Left renal pelvis (tissue), 4 donors: ENCODE measurements at places on chromosomes 6 and 20.

DNA sequence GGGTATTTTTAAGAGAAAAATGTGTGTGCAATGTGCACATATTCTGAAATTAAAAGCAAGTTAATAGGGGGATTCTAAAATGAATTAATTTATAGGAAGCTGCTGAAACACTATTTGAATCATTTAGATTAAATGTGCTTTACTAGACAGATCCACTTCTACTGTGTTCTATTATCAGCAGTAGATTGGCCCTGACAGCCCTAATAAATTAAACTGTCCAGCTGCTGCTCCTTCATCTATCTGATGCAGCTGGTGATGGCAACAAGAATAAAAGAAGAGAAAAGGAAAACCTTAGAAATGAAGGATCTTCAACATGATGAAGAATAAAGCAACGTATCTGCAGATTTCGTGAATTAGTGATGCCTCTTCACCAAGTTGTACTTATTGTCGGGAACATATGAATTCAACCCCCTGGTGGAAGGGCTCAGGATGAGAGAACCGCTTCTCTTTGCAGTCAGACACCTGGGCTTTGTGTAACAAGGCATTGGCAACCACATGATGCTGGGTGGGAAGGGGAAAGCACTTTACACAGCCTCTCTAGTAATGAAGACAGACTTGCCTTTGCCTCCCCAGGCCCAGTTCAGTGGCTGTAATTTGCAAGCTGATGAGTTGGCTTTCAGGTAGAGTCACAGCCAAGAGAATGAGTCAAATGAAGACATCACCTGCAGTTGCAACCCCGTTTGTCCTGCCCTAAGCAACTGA lies 94.4 kb downstream of the LAMP5 start:
- no peak for DNase-seq

GRCh38 chr6:138037009-138037504 lies 70.2 kb downstream of the PERP start:
- no peak for DNase-seq

- no peak for DNase-seq
Observed at GRCh38 chr6:132466952-132467351, 46.0 kb downstream of the STX7 start.

- no peak for DNase-seq
Observed at GRCh38 chr6:168994956-168995355, 258.7 kb downstream of the THBS2 start.

DNA sequence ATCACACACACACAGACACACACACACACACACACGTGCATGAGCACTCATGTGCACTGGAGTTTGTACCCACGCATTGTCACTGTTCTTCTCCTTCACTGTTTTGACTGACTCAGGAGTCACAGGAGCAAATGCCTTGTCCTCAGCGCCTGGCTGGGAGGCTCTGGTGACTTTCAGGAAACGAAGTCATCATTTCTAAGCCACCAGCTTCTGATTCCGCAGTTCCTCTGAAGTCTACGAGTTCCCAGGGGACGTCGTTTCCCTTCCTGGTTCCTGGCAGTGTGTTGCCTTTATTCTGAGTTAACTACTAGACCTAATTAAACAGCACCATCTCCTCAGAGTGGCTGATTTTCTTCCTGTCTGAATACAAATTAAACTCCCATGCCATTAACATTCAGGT lies 82.2 kb upstream of the PMEPA1 start:
- no peak for DNase-seq

- no peak for DNase-seq
Observed at GRCh38 chr20:50152394-50153152, 950 bp downstream of the PEDS1 start.

DNA sequence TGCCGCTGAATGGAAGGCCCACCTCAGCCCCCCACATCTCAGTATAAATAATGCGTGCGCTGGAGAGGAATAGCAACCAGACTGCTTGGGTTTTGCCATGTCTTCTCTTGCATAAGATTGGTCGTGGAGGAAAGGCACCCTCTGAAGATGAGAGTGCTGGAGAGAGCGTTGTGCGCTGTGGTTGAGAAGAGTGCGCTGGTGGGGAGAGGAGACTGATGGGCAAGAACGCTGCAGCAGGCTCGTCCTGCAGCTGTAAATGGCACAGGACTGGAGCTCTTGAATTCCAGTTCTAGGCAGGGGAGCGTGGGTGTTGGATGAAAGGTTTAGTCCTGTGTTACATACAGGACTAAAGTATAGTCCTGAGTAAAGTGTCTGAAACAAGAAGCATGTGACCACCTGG lies 51.5 kb downstream of the RPRD1B start:
- no peak for DNase-seq
